ENCODE measurements at places on chromosomes 2 and 18.
A peak's percentile ranks its signal among the peaks of the same experiment; 100 is the strongest.

GRCh38 chr2:193843675-193844074 lies 1648.9 kb upstream of the TMEFF2 start:
- no peak for DNase-seq

DNA sequence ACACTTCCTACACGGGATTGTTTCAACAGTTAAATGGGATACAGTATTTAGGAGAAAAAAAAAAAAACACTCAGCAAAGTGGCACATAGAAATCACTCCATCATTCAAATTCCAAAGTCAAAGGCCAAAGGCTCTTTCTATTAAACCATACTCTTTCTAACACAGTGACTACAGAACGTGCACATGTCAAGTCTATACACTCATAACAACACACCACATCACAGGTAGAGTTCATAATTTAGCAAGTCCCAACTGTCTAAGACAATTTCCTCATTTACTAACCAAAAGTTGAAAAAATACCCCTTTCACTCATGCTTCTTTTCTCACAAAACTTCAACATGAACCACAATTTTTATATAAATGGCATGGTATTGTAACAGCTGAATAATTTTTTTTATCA lies 70.8 kb downstream of the MBOAT2 start:
- no peak for DNase-seq

DNA sequence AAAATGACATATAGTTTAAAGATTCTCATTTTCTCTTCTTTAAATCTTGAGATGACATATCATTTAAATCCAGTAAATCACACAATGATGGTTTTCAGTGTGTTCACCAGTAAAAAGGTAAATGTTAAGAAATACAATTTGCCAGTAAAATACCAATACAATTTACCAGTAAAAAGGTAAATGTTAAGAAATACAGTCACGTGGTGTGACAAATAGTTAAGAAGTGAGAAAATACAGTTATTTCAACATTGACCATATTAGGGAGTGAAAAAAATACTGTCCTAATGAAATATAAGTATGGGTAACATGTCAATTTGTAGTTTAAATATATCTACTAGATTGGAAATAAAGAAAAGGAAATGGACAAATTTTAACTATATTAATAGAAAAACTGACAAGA lies 80.5 kb downstream of the DLGAP1 start:
- DNase-seq: no peak

GRCh38 chr2:176123411-176124109 lies 1.0 kb downstream of the HOXD9 start:
- DNase-seq: no peak

GRCh38 chr2:68720665-68721064 lies 13.9 kb upstream of the ARHGAP25 start:
- DNase-seq: no peak

GRCh38 chr2:55014962-55015939 lies 35.0 kb downstream of the RTN4 start:
- peak; percentile 42 for DNase-seq

GRCh38 chr2:96239091-96239490 lies 26.7 kb downstream of the TMEM127 start:
- DNase-seq: no peak

- no peak for DNase-seq
Observed at GRCh38 chr18:58714259-58714658, 43.0 kb downstream of the MALT1 start.

- DNase-seq: no peak
Observed at GRCh38 chr18:75070625-75071483, 138.1 kb downstream of the PTGR3 start.

DNA sequence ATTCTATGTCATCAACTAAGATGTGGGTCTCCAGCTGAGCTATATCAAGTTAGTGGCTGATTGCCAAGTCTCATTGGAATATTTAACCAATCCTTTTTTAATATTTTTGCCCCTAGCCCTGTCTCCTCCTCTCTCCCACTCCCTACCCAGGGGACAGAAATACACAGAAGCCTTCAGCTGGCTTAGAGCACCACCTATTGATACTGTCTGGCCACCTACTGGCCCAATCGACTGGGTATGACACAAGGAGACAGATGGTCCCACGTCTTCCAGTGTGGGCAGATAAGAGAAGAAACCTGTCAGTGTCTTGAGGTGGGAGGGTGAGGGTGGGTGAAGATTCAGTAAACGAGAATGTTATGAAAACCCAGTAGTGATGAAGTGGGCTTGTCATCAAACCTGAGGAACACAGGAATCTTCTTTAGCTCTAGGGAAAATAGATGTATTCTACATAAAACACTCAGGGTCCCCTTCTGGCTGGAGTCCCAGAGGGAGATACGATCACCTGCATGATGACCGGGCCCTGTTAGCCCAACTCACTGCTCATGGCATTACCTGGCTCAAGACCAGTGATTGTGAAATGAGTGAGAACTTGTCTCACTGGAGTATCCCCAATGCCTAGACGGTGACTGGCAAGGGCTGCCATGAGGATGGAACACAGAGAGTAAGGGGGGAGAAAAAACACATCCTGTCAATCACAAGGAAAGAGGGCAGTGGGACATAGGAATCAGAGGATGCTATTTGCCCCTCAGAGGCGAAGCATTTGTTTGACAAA lies 26.7 kb downstream of the POLR1A start:
- DNase-seq: peak; percentile 68

DNA sequence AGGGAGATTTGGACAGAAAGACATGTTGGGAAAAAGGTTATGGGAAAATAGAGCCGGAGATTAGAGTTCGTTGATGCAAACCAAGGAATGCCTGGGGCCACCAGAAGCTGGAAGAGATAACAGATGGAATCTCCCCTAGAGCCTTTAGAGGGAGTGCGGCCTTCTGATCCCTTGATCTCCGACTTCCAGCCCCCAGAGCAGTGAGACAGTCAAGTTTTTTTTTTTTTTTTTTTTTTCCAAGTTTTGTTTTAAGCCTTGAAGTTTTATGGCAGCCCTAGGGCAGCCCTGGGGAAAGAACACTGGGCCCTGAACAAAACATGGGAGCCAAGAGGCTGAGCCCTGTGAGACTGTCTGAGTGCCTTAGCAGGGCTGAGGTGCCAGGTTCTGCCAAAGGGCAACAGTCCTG lies 6.5 kb downstream of the DGKD start:
- no peak for DNase-seq

DNA sequence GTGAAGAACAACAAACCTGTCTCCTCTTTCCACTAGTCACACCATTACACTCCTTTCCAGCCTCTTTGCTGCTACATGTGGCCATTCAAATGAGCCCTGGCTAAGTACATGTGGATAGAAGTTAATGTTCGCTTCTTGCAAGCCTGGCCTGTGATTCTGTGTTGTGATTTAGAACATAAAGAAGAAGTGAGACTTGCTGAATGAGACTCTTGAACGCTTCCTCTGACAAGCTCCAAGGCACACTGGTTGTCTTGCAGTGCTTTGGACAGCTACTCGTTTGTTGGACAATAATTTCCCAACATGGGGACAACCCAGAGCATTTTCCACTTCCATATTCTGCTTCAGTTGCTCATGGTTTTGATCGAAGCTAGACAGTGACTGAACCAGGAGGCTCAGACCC lies 57.3 kb downstream of the CCDC74A start:
- no peak for DNase-seq

DNA sequence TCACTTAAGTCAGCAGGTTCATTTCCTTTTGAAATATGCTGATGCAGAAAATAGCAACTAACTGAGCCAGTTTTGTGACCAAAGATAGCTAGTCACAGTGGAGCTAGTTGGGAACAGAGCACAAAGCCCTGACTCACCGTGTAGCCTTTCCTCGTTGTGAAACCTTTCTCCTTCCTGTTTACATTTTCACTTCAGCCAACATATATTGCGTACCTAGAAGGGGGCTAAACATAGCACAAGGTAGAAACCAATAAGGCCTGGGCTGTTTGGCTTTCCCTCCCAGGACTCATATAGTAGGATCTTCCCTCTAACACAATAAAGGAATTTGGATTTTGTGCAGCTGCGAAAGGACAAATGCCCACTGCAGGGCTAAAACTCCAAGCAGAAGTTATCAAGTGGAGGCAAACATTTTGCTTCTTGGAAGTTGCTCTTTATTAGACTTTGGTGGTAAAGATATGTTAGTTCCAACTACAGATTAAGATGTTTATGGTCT lies 24.5 kb upstream of the LPIN2 start:
- no peak for DNase-seq

DNA sequence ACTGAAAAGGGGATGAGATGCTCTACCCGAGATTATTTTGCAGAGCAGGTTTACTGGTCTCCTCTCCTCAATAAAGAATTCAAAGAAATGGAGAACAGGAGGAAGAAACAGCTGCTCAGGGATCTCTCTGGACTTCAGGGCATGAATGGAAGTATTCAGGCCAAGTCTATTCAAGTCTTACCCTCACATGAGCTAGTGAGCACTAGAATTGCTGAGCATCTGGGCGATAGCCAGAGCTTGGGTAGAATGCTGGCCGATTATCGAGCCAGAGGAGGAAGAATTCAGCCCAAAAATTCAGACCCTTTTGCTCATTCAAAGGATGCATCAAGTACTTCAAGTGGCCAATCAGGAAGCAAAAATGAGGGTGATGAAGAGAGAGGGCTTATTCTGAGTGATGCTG lies 60.0 kb downstream of the PIKFYVE start:
- no peak for DNase-seq

DNA sequence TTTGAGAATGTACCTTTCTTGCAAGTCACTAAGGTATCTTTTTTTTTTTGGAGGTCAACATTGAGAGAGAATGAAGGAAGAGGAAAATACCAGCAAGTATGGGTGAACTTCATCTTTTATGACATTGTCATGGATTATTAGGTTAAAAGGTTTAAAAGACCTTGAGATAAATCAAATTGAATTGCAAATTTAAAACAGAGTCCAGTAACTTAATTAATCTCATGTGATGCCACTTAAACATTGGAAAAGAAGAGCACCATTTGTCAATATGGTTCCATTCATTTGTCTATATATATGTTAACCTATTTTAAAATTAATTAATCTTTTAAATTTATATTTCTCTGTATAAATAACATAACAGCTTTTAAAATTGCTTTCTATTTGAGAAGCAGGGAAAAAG lies 83.8 kb downstream of the PPP1R1C start:
- no peak for DNase-seq

GRCh38 chr2:153715218-153715850 lies 156.4 kb upstream of the GALNT13 start:
- DNase-seq: no peak

- DNase-seq: no peak
Observed at GRCh38 chr2:218811382-218811781, 20.2 kb downstream of the PRKAG3 start.

DNA sequence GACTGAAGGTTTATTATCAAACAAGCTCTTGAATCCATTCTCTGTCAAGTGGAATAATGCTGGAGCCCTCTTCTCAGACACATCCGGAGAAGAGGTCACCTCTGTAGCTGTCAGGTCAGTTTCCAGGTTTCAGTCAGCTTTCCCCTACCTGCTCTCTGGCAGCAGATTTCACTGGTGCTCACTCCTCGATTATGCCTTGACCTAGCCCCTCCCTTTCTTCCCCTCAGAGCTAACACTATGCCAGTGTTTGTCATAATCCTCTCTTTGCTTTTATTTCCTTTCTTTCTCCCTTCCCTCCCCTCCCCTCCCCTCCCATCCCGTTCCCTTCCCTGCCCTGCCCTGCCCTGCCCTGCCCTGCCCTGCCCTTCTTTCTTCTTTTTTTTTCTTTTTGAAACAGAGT lies 22.5 kb upstream of the PLEKHM3 start:
- DNase-seq: no peak

DNA sequence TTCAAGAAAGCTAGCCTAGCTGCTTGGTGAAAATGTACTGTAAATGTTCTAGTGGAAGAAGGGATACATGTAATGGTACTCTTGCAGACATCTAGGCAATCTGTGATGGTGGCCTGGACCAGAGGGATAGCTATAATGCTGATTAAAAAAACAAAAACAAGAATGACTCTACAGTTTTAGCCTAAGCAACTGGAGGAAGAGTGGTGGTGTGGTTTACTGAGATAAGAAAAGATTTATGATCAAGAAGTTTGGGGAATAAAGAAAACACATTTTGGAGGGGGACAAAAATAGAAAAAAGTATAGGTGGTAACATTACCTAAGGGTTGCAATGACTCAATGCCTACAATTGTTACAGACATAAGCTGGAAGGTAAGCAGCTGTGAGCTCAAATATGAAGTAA lies 1080.7 kb upstream of the CELF4 start:
- no peak for DNase-seq
